ENCODE measurements at places on chromosomes 11 and 22.

DNA sequence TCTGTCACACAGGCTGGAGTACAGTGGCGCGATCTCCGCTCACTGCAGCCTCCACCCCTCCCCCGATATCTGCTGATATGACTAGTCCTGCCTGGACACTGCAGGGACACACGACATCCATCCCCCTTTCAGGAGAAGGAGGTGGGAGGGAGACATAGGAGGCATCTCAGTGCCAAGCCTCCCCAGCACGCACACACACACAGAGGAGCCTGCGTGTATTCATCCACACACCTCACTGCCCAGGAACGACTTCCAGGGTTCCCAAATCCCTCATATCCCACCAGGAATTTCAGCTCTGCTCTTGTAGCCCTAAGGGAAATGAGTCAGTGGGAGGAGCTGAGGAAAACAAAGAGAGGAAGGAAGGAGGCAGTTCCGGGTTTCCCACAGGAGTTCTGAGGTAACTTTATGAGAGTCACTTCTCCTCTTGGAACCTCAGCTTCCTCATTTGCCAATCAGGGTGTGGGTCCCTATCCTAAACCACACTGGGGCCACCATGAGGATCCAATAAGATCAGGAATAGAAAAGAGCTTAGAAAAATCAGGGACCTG, 37.2 kb upstream of the ACER3 start:
- DNase-seq, result no peak

DNA sequence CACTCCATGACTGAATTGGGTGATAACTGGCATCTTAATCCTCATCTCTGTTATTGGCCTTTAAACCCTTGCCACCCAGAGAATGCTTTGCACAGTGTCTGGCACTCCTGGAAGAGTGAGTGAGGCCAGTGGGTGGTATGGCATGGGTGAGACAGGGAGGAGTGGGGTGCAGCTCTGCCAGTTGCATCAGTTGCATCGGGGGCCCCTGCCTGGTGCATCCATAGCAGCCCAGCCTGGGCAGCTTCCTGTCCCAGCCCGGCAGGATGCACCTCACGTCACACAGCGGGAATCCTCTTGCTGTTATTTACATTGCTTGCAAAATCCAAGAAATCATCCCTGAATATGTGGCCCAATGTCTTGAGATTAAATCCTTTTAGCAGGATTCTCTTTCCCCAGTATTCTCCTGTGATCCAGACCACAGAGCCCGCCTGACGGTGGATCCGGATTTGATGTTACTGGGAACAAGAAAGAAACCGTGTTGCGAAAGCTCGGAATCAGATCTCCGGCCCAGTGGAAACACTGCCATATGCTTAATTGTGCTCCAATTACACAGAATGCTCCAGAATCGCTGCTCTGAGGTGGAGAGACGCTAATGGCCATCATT, 37.6 kb upstream of the MN1 start:
- no peak for DNase-seq

- no peak for DNase-seq
Measured at GRCh38 chr11:117819096-117820040, 5.2 kb downstream of the FXYD2 start.

DNA sequence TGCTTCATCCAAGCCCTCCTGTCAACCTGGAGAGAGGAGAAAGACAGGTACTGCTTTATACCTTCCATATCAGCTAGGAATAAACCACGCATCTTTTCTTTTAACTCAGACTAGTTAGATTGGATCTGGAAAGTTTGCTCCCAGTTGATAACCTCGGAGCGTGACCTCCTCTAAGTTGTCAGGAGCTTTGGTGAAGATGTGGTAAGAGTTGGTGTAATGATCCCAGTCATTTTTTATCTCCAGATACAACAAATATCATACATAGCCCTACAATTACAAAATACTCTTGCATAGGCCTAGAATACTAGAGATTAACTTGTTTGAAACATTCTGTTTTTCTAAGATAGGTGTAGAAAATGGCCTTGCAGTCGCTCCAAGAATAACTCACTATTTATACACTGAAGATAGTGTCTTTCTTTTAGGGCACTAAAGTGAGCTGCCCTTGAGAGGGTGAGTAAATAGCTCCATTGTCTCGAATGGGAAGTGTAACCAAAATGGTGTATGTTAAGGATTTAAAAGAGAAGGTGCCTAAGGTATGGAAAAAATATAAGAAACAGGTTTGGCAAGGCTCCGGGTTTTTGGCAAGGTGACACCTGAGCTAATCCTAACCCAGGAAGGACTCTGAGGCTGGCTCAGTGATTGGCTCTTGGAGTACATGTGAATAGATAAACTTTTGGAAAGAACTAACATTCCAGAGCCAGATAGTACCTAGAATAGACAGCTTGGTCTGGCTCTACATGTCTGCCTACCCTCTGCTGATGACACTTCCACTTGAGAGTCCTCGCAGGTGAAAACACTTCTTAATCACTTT, 59.4 kb downstream of the GLYATL1 start:
- DNase-seq, result no peak

GRCh38 chr11:103483996-103484395, 374.8 kb downstream of the DYNC2H1 start:
- DNase-seq, result no peak

DNA sequence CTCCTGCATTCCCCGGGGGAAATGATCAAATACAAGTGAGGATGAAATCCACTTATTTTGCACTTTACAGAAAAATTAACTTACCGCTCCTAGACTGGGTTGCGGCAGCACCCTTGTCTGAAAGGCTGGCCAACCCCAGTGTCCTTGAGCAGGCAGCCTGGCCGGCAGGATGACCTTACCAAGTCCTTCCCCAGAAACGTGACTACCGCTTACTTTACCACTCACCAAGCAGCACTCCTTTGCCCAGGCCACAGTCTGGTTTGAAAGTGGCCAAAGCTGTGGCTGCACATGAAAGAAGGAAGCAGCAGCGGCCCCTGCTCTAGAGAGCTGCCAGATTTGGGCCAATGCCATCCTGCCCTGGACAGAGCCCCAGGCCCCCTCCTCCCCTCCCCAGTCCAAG, 20.3 kb downstream of the MYH9 start:
- no peak for DNase-seq

GRCh38 chr11:45272701-45273100, 13.4 kb downstream of the SYT13 start:
- DNase-seq, result no peak

DNA sequence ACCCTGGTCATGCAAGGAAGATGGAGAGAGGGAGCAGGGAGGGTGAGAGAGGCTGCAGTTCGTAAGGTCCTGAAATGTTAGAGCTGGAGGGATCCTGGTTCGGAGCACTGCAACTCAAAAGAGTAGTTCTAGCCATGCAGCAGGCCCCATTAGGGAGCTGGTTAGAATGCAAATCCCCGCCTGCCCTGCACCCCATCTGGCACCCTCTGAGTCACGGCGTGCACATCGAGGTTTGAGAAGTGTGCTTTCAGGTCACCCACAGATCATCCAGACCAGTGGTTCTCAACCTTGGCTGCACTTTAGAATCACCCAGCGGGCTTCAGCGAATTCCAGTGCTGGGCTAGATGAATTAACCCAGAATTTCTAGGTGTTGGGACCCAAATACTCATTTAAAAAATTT, 48.2 kb downstream of the ST3GAL4 start:
- no peak for DNase-seq

DNA sequence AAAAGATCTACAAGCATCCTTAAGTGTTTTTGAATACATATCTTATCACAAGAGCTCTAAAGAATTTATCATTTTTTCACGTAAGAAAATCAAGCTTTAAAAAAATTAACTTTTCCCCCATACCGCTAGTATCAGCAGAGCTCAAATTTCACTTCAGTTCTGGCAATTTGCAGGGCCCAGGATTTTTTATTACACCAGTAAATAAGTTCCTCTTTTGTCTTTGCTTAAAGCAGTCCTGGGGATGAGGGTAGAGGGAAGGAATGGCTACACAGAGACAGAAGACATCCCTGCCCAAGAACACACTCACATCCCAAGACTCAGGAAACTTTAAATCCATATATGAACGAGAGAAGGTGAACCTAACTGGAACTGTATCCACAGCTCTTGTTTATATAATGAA, 22.6 kb upstream of the SORL1 start:
- no peak for DNase-seq

GRCh38 chr11:61700212-61700611, 20.0 kb downstream of the DAGLA start:
- DNase-seq, result no peak

DNA sequence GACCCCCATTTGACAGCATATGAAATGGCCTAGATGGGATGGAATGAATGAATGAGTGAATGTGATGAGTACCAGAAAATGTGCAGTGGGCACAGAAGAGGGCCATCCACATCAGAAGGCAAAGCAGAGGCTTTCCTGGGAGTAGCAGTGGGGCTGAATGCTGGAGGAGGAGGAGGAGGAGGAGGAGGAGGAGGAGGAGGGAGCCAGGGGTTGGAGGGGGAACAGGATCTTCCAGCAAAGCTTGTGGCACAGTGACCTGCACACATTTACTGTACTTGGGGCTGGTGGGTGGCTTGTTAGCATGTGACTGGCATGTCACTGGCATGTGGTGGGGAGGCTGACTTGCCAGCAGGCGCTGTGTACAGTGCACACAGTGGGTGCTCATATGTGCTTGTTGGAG, 9.5 kb downstream of the SEPTIN3 start:
- DNase-seq, result no peak

- DNase-seq, result no peak
Measured at GRCh38 chr11:36874291-36874690, 276.3 kb upstream of the RAG2 start.

GRCh38 chr11:9851366-9851765, 187.5 kb downstream of the SWAP70 start:
- no peak for DNase-seq

GRCh38 chr11:43574949-43575912, 105.3 kb upstream of the HSD17B12 start:
- DNase-seq, result no peak

DNA sequence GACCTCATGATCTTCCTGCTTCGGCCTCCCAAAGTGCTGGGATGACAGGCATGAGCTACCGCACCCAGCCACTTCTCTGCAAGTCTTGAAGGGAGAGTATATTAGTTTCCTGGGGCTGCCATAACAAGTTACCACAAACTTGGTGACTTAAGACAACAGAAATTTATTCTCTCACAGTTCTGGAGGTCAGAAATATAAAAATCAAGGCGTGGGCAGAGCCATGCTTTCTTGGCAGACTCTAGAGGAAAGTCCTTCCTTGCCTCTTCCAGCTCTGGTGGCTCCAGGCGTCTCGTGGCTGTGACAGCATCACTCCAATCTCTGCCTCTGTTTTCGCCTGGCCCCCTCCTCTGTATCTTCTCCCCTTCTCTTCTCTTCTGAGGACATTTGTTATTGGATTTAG, 110.2 kb upstream of the NAV2 start:
- no peak for DNase-seq

DNA sequence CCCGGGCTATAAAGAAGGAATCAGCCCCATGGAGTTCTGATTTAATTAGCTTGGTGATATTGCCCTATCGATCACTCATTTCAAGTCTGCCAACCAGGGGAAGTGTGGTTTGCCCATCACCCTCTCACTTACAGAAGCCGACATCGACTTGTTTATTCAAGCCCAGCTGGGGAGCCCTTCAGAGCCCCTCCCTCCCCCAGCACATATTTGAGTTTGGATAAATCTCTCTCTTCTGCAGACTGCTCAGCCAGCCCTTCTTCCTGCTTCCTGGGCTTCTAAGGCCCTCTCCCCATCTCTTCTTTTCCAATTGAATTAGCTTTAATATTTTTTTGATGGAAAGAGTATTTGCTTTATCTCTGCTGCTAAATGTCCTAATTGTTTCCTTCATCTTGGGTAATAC, 299.0 kb downstream of the MIAT start:
- no peak for DNase-seq

DNA sequence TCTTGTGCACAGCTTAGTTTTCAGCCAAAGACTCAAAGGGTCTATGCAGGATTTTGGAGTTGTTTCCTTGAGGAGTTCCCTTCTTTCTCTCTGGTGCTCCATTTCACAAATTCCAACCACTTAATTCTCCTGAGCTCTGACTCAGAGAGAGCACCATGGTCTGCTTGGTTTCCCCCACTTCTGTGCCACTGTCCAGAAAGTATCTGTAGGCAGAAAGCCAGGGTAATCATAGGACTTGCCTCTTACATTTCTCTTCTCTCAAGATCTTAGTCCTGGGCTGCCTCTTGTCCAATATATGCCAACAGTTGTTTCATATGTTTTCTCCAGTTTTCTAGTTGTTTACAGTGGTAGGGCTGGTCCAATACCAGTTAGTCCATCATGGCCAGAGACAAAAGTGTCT, 6.4 kb upstream of the MRGPRD start:
- no peak for DNase-seq

Measured in CD4-positive, alpha-beta T cell treated with Interleukin-6 for 4 hours (primary cell).